ENCODE measurements at places on chromosomes 5 and 9.

DNA sequence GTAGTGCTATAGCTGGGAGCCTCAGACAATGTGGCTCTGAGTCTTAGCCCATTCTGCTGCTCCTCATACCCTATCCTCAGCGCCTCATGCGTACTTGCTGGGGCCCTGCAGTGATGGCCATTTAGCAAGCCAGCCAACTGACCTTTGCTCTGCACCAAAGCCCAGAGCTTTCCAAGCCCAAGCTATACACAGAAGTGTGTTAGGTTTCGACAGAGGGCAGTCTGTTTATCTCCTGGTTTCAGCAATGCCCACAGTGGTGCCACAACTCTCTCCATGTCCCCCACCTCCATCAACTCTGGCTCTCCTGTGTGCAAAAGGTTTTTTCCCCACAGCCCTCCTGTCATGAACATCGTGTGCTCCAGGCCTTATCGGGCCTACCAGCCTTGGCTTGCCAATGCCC, 16.9 kb downstream of the GNG10 start:
- no peak for DNase-seq

- DNase-seq: no peak
Measured at GRCh38 chr5:59212596-59212995, 629.7 kb downstream of the RAB3C start.

DNA sequence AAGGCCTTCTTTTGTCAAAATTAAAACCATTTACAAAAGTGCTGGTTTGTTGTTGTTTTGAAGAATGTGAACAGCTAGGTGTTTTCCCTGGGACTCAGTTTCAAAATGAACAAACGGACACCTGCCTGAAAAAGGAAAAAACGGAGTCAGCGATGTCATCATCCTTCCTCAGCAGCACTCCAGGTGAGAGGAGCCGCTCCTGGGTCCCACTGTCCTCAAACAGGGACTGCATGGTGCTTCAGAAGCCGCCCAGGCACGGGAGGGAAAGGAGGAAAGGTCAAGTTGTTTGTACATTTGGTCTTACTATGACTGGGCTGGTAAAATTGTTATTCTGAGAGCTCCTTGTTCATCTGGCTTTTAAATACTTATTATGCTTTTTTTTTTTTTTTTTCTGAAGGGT, 69.0 kb upstream of the ZSWIM6 start:
- DNase-seq: no peak

DNA sequence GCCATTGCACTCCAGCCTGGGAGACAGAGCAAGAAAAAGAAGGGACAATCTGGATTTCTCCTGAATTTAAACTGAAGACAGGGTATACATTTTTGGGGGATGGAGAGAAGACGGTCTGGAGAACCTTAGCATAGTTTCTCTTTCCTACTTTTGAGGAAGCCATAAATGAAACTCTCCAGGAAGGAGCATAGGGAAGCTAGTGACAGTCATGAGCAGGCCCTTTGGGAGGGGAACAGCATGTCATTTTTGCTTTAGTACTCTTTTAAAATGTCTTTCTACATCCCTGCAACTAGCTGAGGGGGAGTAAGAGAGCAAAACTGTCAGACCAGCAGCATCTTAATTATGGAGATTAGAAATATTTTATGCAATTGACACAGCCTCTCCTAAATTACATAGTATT, 8.2 kb upstream of the SLC44A1 start:
- DNase-seq: no peak

- no peak for DNase-seq
Measured at GRCh38 chr9:98121058-98121457, 2.0 kb upstream of the TRIM14 start.

DNA sequence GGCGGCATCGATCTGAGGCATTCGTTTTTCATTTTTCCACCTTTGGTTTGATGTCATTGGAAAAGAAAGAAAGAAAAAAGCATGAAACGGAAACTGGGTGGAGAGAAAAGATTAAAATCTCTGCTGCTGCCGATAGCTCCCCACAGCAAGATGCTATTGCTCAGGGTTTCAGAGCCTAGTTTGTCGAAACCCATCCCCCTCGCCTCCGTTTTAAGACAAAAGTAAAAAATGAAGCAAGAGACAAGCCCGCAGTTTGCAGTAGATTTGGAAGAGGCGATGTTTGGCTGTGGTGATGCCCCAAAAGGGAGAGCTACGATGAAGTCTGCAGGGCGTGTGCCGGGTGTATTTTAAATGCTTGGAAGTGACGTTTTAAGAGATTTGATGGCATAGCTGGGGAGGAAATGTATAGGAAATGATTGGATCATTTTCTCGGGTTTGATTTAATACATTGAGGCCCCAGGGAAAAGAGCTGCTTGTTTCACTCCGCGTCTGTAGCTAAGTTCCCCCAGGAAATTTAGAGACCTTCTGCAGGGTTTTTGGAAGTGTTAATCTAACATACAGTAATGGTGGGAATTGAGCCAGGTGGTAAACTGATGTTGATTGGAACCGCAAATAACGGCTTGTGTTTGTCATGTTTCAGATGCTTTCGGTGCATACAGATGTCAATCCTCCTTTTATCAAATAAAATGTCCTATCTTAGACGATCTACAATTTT, 909 bp downstream of the NDFIP1 start:
- no peak for DNase-seq

DNA sequence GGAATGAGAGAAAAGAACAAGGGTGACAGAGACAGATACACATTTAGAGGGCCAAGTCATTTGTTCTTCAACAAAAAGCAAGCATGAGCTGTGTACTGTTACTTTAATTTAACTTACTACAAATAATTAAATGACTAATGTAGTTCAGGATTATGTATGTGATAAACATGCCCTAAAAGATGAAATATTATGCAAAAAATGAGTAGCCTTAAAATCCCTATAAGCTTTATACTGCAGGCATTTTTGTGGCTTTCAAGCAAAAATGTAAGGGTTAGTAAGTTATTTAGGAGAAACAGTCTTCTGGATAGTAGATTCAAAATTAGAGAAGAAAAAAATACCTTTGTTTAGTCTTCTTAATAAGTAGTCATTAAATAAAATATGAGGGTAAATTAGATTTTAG, 431.2 kb downstream of the CSNK1G3 start:
- DNase-seq: no peak

DNA sequence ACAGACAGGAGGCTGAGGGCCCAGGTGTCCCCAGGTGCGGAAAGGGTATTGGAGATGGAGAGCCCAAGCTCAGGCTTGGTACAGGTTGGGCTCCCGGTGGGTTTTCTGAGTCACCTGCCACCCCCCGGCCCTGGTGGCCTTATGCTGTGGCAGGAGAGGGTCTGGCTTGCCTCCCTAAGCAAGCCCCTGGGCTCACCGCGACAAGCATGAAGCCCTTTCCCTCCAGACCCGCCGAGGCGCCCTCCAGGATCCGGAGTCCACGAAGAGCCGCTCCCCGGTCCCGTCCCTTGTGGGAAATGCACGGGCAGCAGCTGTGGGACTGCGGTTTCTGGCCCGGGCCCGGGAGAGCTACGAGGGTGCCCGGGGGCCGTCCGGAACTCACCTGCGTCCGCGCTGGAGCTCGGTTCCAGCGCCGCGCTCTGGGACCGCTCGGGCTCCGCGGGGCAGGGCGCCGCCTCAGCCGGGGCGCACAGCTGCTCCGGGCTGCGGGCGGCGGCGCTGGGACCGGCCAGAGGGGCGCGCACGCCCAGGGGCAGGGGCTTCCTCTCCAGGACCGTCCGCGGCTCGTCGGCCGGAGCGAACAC, 757 bp downstream of the SAPCD2 start:
- DNase-seq: no peak

DNA sequence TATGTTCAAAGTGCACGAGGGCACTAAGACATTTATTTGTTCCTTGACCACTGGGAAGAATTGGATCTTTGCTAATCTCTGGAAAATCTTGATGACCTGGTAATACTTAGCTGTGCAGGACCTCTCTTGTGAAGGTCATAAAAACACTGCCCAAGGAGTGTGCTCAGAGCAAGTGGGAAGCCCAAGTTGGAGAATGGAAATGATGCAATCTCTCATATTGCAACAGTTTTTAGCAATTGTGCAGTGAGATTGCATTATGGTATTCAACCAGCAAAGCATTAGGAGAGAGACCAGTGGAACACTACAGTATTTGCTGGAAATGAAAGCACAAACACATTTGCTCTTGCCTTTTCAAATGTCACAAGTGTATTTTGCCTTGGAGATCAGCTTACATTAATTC, 34.5 kb downstream of the TXNDC8 start:
- no peak for DNase-seq

Measured in activated naive CD4-positive, alpha-beta T cell treated with Interleukin-2 at 50 U/mL for 16 hours (primary cell).